ENCODE measurements at places on chromosomes 3 and 15.
A peak's percentile ranks its signal among the peaks of the same experiment; 100 is the strongest.

- DNase-seq: peak; percentile 97
Measured at GRCh38 chr3:10196389-10197052, 31.8 kb downstream of the IRAK2 start.

GRCh38 chr3:74267131-74267530, 347.3 kb downstream of the CNTN3 start:
- DNase-seq: peak; percentile 51

DNA sequence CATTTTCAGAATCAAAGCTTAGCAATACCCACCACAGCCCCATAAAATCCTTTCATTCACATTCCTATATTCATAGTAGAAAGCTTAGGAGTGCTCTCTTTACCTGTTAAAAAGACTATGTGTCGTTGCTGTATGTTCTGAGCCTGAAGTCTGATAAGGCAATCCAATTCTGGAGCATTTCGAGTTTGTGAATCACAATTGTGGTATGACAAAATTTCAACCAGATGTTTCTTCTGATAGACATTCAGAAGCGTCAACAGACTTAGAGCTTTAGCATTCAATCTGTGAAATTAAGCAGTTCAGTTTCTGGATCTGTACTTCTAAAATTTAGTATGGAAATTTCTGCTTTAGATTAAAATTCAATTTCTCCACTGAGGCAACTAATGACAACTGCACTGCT, 58.3 kb downstream of the TASOR start:
- DNase-seq: peak; percentile 65

DNA sequence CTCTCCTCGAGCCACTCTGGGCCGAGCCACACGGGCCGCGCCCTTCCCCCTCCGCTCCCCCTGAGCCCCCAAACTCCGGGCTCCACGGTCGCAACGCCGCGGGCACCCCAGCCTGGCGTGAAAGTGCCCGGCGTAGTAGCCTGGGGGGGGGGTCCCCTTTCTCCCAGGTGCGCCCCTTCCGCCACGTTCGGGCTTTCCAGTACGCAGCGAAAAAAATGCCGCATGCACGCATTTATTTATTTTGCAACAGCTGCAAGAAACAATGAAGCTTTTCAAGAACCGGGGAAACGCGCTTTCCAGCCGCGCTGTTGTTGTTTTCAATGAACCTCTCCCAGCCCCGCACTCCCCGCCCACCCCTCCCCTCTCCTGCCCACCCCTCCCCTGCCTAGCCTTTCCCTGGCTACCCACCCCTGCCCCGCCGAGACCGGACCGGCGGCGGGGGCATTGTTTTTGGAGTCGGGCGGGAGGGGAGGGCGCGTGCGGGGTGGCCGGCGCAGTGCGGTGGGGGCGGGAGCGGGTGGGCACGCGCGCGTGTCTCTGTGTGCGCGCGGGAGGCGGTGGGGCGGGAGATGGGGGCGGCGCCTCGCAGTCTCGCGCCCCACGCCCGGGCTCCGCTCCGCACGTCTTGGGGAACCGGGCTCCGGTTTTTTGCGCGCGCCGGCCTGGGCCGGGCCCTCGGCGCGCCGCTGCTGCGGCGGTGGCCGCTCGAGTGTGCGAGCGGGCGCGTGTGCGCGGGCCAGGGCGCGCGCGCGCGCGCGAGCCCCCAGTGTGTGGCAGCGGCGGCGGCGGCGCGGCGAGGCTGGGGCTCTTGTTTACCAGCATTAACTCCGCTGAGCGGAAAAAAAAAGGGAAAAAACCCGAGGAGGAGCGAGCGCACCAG, at the start of gene IGF1R:
IGF1R (plus strand) TSS at position 766 of the 880 bp plus-strand sequence. CDS start 1,043 bp downstream, outside the sequence.
- DNase-seq: peak; percentile 95

DNA sequence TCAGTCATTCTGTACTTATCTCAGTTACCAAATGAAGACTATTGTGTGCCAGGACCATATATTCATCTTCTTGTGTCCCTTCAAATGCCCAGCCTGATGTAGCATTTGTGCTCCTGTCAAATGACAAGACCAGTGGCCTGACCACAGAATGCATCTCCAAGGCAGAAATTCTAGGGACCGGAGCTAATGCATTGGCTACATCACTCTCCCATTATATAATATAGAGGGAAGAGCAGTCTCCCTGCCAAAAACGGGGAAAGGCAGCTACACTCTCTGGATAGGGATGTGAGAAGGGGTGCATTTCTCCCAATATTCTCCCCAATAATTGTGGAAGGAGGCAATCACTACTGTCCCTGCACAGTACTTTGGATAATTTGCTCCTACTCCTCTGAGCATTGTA, 312.0 kb downstream of the EPHB1 start:
- DNase-seq: no peak

- no peak for DNase-seq
Measured at GRCh38 chr15:31268911-31269784, 57.5 kb upstream of the KLF13 start.

DNA sequence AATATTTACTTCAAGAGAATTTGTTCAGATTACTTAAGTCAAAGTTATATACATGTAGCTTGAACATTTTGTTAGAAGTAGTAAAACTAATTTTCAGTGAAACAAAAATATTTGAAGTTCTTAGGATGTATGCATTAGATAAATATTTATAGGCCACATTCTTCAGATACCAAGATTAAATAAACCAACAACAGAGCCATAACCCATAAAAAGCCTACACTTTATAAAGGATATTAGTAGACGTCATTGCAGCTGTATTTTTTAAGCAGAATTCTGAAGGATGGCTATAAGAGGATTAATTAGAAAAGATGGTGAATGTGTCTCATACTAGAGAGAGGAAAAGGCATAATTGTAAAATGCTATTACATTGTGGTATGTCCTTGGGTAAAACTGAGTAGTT, 449.7 kb upstream of the ALCAM start:
- DNase-seq: no peak

DNA sequence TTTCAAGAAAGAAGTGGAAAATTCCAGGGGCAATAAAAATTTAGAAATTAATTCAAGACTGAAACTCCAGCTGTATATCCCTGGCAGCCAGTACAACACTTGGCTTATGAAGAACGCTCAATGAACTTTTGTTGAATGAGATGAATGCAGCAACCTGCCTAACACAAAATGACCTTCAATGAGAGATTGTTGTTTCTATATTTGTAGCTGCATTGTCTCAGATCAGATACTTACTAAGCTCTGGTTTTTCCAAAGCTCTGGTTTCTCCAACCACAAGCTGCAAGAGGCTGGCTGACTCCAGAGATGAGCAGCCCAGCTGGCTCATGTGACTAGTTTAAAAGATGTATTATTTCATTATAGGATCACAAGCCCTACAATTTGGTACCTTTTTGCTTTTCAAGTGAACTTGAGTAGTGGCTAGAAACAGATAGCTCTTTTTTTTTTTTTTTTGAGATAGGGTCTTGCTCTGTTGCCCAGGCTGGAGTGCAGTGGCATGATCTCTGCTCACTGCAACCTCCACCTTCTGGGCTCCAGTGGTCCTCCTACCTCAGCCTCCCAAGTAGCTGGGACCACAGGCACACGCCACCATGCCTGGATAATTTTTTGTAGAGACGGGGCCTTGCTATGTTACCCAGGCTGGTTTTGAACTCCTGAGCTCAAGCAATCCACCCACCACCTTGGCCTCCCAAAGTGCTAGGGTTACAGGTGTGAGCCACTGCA, 57.4 kb downstream of the UMPS start:
- peak; percentile 67 for DNase-seq
